ENCODE measurements at places on chromosomes 5 and 9.

DNA sequence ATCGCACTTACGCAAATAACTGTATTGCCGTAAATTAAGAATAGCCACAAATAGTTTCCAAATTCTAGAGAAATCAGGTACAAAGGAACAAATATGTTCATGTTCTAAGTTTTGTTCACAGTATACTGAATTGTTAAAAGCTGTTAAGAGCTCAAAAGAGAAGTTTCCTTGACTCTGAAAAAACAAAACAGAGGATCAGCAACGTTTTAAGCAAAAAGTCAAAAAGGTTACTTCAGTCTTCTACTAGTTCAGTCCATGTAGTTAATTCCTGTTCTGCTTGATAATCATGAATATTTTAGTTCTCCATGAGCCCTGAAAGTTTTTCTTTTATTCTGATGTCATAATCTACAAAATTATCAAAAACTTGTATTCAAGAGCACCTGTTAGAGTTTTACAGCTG is 128.6 kb upstream of the MAST4 start:
- no peak for DNase-seq

DNA sequence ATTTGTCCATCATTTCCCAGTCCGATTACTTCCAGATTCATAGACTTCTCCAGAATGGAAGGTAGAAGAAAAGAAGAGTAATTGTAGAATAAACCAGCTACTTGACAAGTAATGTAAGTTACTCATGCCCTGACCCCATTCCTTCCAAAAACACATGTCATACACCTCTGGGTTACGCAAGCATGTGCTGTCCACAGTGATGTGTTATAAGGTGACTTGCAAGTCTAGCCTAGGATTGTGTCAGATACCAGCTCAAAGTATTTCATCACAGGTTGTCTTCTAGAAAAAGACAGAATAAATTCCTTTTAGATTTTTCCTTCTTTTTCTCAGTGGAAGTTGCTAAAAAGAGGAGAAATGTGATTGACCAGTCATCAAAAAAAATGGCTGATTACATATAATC is 8.0 kb upstream of the TLR4 start:
- no peak for DNase-seq

- DNase-seq: no peak
These were observed 556.3 kb downstream of the PDE4D start for GRCh38 chr5:59337240-59337639.

- DNase-seq: no peak
These were observed 1187.1 kb downstream of the CDH9 start for GRCh38 chr5:25851301-25851700.

DNA sequence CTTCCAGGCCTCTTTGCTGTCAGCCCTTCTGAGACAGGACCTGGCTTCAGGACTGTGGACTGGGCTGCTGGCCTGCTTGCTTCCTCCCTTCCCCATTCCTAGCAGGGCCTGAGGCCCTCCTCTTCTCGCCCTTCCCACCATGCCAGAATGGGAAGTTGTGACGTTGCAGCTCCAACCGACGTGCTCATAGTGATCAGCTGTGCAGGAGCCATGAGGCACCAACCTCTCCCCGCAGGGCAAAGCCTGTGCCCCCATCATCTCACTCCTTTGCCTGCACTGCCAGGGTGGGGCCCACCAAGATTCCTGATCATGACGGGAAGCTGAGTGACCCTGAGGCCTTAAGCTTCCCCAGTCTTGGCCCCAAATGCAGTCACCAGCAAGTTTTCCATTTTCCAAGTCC is 45.1 kb upstream of the GARNL3 start:
- no peak for DNase-seq

DNA sequence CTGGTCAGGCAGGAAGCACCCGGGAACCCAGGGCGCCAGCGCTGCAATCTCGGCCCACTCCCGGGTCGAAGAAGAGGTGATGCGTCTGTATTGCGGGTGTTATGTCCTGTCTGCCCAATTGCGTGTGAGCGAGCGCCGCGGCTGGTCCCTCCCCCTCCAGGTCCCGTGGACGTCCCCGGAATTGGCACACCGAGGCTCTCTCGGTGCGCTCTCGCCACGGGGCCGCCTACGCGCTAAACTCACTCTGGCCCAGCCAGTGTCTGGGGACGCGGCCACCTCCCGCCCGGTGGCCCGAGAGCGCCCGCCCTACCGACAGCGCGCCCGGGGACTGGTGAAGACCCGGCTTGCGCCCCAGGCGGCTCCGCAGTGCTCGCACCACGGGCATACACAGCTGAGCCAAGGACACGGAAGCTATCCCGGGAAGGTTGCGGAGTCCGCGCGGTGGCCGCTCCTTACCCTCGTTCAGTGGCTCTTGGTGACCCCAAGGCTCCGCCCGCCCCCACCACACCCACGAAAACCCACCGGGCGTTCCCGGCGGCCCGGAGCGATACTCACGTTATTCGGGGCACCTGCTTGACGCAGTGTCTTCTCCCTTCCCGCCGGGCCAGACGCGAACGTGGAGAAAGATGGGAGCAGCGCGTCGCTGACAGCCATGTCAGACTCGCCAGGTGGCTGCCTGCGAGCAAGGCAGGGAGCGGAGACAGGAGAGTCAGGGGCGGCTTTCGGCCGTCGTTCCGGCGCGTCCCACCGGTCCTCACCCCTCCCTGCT is 1.0 kb downstream of the KLF4 start:
- DNase-seq: no peak

DNA sequence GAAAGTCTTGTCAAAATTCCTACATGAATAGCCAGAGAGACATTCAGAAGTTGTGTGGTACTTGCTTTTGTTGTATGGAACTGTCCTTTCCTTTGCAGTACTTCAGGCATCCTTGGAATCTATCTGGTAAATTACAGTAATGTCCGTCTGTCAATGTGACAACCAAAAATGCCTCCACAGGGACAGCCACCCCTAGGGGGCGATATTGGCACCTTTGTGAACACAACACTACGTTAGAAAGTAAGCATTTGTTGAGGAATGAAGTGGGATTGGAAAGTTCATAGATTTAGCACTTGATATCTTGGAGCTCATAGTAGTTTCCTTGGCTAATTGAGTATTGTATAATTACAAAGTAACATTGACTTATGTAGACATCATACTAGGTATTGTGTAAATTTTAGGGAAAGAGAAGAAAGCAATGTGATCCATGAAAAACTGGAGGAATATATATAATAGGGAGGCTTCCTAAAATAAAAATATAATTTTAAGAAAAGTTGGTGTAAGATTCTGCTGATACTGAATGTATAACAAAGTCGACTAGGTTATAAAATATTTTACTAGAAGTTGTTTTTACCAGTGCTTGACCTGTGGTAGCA is 32.7 kb downstream of the TMEFF1 start:
- no peak for DNase-seq

- no peak for DNase-seq
These were observed 60.9 kb upstream of the CHD1 start for GRCh38 chr5:98989727-98990126.

- no peak for DNase-seq
These were observed 18.8 kb downstream of the ZBTB34 start for GRCh38 chr9:126879288-126879687.

GRCh38 chr9:131111186-131111853 is 14.1 kb upstream of the NUP214 start:
- DNase-seq: no peak

DNA sequence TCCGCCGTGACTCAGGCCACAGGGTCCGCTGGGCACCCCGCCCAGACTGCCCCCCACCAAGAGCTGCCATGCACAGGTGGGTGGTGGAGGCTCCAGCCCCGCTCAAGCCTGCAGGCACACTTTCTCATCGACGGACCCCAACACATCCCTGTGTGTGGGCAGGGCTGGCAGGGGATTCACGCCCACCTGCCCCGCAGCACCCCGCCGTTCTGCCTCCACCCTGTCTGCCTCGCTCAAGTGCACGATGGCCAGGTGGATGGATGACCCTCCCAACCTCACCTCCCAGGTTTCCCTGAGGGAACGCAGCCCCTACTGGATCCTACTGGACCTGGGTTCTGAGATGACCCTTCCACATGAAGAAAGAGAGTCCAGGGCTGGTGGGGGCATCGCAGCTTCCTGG is 26.1 kb upstream of the FCN1 start:
- DNase-seq: no peak

DNA sequence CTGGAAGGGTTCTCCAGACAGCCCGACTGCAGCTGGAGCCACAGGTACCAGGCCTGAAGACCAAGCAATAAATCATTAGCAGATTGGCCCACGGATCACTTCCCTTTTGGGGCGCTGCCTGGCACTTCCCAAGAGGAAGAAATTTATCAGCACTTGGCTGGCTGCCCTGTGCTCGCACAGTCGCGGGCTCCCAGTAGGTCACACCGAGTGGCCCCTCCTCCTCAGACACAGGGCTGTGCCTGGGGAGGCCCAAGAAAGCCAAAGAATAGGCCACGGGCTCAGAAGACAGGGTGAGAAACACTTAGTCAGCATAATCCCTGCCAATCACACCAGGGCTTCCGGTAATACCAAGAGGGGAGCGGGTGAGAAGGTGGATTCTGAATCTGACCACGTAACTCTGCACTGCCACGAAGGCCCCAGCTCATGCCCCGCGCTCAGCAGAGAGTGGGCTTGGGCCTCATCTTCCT is 115.7 kb upstream of the MSX2 start:
- no peak for DNase-seq

GRCh38 chr5:173895401-173896165 is 7.4 kb downstream of the CPEB4 start:
- DNase-seq: no peak

Data from GOT3 (cell line).